Activated naive CD4-positive, alpha-beta T cell treated with anti-CD3 and anti-CD28 coated beads, Interleukin-2, amount 10 ng/mL, durations not matched to agents 7 days and 5 days (primary cell): ENCODE measurements at places on chromosomes 7 and 10.

GRCh38 chr7:99170065-99170729 lies 26.3 kb upstream of the SMURF1 start:
- DNase-seq: no peak

DNA sequence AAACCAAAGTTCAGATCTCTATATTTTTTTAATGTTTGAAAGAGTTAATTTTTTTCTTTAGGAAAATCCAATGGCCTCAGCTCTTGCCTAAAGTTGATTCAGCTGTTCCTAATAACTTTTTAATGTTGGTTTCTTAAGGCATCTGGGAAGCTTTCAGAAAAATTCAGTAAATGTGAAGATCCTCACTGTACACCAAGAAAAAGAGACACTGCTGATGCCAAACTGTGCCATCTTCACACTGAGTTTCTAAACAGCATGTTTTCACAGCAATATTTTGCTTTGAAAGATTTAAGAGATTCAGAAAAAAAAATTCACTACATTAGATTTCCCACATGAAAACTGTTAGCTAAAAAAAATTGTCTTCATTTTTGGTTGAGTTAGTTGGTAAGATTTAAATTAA lies 249.4 kb downstream of the NEBL start:
- DNase-seq: no peak

DNA sequence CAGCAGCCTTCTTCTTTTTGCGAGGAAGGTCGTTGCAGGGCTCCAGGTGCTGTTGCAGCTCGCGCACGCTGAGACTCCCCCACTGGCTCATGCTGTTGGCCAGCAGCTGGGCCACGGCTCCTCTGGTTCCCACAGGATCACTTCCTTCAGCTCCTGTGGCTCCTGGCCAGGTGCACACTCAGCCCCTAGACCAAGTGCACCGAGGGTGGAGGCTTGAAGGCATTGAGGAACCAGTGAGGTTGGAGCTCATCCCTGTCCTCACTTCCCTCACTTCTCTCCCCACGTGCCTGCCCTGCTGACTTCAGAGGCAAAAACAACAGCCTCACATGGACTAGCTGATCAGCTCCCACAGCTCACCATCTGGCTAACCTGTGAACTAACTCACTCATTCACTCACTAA lies 46.2 kb upstream of the ADRB1 start:
- no peak for DNase-seq

- DNase-seq: no peak
These were observed 944.7 kb downstream of the SORCS3 start for GRCh38 chr10:105585753-105586152.

- no peak for DNase-seq
These were observed 257.3 kb downstream of the SDK1 start for GRCh38 chr7:3558400-3558799.

GRCh38 chr7:79949778-79950177 lies 184.9 kb upstream of the GNAI1 start:
- DNase-seq: no peak

DNA sequence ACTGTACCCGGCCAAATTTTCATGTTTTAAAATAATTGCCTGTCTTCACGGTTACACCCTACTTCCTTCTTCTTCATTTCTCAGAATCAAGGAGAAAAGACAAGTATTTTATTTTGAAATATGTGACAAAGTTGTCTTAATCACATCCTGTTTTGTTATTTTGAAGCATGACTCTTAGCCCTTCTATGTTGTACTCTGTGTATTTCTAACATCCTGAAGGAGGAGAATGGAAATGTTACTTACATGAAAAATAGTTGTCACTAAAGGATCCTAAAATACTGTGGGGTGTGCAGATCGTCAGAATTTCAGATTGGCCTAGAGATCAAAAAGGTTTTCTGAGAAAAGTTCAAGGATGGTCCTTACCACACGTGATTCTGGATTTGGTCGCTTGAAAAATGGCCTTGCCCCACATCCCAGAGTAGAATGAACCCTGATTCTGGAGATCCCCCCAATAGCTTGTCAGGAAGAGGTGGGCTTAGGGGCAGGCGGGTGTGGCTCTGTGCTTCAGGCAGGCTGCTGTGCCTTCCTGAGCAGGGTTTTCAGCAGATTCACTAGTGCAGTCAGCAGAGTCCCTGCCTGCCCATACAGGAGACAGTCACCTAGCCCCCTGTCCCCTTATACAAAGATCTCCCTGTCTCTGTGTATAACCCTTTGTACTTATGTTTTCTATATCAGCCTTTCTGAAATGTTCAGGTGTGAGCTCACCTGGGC lies 8.6 kb downstream of the UPP1 start:
- DNase-seq: peak; percentile 55

- peak; percentile 19 for DNase-seq
These were observed 100.7 kb downstream of the NKX6-2 start for GRCh38 chr10:132685101-132685891.

GRCh38 chr7:831596-832166 lies 595 bp upstream of the SUN1 start:
- peak; percentile 39 for DNase-seq

- no peak for DNase-seq
These were observed 87.7 kb downstream of the TNS3 start for GRCh38 chr7:47493976-47494911.

- no peak for DNase-seq
These were observed 50.3 kb upstream of the GSAP start for GRCh38 chr7:77466450-77466849.

DNA sequence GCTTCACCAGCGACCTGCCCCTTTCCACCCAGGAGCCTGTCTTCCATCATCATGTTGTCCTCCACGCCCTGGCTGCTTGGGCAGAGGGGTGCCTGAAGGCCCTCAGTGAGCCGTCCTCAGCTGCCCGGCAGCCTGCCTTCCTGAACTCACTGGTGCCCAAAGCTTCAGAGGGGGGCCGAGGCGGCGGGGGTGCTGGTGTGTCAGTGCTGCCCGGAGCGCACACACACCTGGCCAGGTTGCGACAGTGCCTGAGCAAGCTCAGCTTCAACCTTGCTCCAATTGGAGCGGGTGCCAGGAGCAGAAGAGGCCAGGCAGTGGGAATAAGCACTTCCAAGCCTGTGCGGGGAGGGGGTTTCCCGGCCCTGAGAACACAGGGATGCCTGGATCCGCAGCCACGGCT lies 566.3 kb downstream of the INHBA start:
- no peak for DNase-seq

GRCh38 chr10:88386821-88387773 lies 196.0 kb downstream of the RNLS start:
- no peak for DNase-seq

DNA sequence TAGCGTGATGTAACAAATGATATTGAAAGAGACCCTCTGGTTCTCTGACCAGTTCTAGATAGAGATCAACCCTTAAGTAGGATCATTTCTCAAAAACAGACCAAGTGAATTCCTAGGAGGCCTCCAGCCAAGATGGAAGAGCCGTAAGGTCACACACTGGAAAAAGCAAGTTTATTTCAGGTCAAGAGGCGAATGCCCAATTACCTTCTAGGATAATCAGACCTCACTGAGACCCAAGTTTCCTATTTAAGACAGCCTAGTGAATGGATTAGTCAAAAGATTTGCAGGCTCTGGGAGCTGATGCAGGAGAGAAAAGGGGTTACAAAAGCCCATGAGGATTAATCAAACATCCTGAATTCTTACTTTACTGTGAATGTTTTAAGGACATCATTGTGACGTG lies 486.1 kb upstream of the NRP1 start:
- no peak for DNase-seq

GRCh38 chr10:78685466-78686103 lies 383.2 kb upstream of the ZMIZ1 start:
- no peak for DNase-seq

GRCh38 chr10:131553581-131553980 lies 242.1 kb upstream of the TCERG1L start:
- no peak for DNase-seq

DNA sequence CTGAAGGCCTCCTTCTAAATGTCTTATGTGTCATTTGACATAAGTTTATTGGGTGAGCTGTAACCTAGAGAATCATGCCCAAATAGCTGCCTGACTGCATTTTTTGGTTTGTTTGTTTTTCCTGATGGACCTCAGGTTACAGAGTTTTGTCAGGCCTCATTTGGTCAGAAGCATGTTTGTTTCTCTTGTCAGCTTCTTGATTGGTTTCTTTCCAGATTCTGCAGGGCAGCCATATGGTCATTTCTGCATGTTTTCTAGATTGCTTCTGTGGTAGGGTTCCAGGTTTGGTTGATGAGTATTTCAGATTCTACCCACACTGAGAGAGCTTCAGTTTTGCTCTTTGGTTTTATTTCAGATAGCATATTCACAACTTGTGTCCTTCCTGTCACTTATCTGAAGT lies 28.0 kb downstream of the GLCCI1 start:
- no peak for DNase-seq

DNA sequence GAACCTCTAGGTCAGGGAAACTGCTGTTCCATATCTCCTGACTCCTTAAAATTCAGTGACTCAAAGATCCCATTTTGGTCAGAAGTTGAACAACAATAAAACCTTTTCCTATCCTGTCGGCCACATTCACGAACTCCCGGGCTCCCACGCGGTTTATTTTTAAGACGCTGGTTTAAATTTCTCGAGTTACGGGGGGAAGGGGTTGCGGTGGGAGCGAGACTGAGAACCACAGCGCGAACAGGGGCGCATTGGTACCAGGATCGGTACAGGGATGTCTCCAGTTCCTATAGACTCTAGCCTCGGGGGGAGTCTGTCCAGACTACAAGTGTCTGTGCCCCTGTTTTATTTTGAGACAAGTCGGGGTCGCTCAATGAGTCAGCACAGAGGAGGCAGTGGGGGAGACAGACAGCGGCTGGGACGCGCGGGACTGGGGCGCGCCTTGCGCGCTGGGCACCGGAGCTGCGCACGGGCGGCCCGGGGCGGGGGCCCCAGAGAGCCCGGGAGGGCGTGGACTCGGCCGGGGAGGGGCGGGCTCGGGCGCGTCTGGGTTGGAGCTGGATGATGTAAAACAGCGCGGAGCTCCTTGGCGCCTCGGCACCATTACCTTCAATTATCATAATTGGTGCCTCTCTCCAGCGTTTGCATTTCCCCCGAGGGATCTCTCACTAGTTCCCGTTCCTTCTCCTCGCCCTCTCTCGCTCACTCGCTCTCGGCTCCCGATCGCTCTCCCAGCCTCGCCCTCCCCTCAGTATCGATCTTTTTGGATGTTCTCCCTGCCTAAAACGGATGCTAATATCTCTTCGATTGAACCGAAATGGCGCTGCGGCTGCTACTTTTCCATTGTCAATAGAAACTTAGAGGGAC lies 8.7 kb upstream of the BAMBI start:
- peak; percentile 78 for DNase-seq

- DNase-seq: no peak
These were observed 39.0 kb downstream of the OAT start for GRCh38 chr10:124379609-124380193.

DNA sequence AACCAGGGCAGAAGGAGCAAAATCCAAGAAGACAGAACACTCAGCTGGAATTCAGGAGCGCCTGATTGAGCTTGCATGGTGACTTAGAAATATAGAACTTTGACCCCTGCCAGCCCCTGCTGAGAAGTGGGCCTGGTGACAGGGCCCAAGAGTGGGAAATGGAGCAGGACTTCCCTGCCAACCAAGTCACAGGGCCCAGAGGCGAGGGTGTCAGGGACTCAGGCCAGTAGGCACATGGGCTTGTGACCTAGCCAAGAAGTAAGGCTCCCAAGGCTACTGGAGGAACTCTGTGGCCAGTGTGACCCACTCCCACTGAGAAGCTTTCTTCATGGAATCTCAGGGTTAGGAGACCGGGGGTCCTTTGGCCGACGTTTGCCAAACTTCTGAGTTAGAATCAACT lies 31.9 kb downstream of the LRRC20 start:
- no peak for DNase-seq

DNA sequence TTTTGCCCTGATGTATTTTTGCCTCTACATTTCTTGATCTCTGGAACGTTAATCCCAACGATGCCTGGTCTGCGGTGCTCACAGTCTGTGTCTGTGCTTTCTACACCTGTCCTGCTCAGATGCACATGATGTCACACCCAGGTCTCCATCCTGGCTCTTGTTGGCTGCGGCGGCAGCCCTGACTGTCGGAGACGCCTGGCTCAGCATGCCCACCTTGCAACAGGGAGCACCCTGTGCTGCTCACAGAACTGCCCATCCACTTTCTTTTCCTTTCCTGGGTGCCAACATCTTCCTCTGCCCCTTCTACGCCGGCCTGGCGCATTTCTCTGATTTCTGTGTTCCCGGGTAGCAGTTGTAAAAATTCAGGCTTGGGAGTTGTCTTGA lies 106.2 kb downstream of the CUX1 start:
- no peak for DNase-seq

- no peak for DNase-seq
These were observed 114.9 kb upstream of the ZEB1 start for GRCh38 chr10:31204090-31204489.

GRCh38 chr7:79713276-79713675 lies 259.8 kb upstream of the MAGI2 start:
- DNase-seq: no peak

DNA sequence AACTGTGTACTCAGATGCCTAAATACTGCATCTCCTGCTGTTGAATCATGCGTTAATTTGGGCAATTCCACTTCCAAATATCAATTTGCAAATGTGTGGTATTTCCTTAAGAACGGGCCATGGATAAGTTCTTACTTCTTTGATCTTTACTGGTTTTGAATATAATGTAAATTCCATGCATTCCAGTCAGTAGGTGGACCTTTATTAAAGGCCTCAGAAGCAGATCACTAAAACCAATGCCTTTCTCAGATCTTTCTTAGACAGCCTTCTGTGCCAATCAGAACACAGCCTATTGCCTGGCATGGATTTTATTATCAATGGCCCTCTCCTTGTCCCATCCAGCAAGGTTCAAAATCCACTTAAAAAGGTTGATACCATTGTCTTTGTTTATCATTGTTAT lies 21.5 kb upstream of the POM121L12 start:
- no peak for DNase-seq

- DNase-seq: no peak
These were observed 59.7 kb downstream of the LMBR1 start for GRCh38 chr7:156833312-156833711.

DNA sequence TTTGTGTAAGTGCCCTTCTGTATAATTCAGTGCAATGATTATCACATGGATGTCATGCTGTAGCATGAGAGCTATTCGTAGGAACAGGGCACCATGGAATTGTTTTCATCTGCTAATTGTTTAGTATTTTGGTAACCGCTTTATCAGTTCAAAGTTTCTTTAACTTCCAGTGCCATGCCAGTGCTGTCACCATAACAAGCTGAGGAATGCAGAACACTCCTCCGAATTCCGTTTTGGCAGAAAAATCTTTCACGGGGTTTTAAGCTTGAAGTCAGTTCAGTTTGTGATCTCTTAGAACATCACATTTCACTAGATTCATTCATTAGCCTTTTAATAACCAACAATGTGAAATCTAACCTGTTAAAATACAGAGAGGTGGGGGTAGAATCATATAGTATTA lies 117.2 kb upstream of the SEMA3C start:
- no peak for DNase-seq

DNA sequence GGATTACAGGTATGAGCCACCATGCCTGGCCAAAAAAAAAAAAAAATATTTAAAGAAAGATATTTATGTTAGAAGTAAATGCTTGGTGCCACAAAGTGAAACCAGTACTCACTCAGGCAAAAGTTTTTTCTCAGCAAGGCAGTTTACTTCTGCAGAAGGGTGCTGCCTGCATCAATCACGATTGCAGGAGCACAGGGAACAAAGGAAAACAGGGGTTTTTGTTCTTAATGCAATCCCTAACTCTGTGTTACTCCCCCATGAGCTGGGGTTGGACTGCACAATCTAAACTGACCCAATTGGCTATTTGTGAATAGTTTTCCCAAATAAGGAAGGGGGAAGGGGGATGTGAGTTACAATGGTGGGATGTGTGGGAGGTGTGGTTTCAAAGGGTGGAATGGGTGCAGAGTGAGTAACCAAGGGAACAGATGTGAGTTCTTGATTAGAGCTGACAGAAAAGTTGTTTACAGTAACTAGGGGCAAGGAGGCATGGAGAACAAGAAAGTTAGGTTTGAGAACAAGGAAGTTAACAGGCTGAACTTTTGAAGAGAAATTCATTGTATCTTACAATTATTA lies 255.4 kb downstream of the TYW1 start:
- no peak for DNase-seq
